B cell (primary cell): ENCODE measurements at places on chromosomes 7 and 10. TPM values are rescaled to one million over a fixed set of nuclear protein-coding genes. Genes with fewer than 3 reads are reported as not detected.

Gene FOXI2
- total RNA-seq: not detected in 2 replicates

- DNase-seq: no peak
Observed at GRCh38 chr7:1673581-1674118, 3.6 kb downstream of the ELFN1 start.

Gene PARD3
- total RNA-seq: not detected in 2 replicates

GRCh38 chr10:26310361-26310760, 93.8 kb downstream of the GAD2 start:
- DNase-seq: no peak

DNA sequence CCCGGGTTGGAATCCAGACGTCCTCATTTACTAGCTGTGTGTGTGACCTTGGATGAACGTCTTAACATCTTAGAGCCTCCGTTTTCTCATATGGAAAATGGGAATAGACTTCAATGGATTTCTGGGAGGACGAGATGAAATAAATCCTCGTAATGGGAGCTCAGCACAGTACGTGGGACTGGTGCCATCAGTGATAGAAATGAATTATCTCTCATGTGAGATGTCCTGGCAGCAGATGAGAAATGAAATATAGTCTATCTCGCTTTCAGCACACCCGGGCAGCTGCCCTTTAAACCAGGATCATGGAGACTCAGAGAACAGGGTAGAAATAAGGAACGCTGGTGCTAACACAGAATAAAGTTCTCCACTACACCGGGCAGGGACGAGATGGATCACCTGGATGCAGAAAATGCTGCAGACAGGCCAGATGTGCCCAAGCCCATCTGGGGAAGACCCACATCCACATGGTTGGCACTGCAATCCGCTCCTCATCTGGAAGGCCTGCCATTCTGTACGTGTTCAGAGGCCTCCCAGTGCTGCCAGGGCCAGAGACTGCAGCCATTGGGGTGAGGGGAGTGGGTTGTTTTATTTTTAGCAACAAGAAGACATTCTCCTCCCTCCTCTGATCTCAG, 11.1 kb upstream of the EMX2 start:
- DNase-seq: no peak

- DNase-seq: no peak
Observed at GRCh38 chr7:122827763-122828162, 58.5 kb downstream of the CADPS2 start.

- no peak for DNase-seq
Observed at GRCh38 chr7:157097056-157097329, 41.7 kb upstream of the UBE3C start.

Gene SLC39A12
- not detected in 2 replicates for total RNA-seq

Gene BHLHA15
- total RNA-seq: 0.74 and 0.92 TPM in 2 replicates

DNA sequence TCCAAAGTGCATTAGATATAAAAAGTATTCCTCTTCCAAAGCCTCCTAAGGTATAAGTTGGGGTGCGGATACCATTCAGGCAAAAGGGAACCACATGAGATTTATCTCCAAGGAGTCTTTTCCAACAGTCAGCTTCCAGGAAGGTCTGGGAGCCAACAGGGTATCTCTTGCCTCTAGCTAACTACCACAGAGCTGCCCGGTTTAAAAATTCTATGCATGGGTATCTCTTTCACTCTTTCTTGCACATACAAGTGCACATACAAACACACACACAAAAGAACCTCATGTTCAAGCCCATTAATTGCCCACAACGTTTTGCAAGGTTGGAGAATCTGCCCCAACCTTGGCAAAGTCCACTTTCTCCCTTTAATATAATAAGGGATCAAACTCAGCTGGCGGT, 80.7 kb downstream of the CDK6 start:
- no peak for DNase-seq
